Muscle of leg (tissue), 16 donors: ENCODE measurements at places on chromosomes 2 and 18. TPM values are rescaled to one million over a fixed set of nuclear protein-coding genes. Genes with fewer than 3 reads are reported as not detected.

DNA sequence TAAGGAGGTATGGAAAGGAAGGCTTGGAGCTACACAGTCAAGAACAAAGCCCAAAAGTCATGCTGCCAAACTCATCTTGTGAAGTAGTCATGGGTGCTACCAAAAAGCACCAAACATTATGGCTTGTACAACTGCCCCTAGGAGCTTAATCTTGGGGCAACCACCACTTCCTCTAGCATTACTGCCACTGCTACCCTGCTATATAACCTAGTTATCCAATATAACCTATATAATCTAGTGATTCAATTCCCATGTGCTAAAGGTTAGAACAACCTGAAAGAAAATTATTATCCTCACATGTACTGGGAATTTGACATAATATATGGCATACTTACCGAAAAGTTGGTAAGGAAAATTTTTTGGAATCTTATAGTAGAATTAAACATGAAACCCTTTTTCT lies 102.6 kb upstream of the RBBP8 start:
- no peak for DNase-seq
- H3K4me3 ChIP-seq, result no peak overlapping the region
- no peaks in the 10 kb centered on the region for H3K4me1 ChIP-seq
- H3K27me3 ChIP-seq, result no peaks in the 10 kb centered on the region
- no peaks in the 10 kb centered on the region for H3K36me3 ChIP-seq

Gene CXCR1
- not detected for total RNA-seq

- H3K36me3 ChIP-seq, result no peaks in the 10 kb centered on the region
- peaks cover 3% of the 10 kb centered on the region for H3K4me1 ChIP-seq
- no peaks in the 10 kb centered on the region for H3K27me3 ChIP-seq
- no peak overlapping the region for H3K27ac ChIP-seq
- H3K4me3 ChIP-seq, result no peak overlapping the region
- no peak for DNase-seq
Observed at GRCh38 chr18:63054901-63055584, 264.5 kb downstream of the BCL2 start.

- H3K27me3 ChIP-seq, result peaks cover 7% of the 10 kb centered on the region
- H3K27ac ChIP-seq, result no peak overlapping the region
- H3K4me3 ChIP-seq, result no peak overlapping the region
- H3K36me3 ChIP-seq, result no peaks in the 10 kb centered on the region
- no peak for DNase-seq
Observed at GRCh38 chr2:71799013-71799575, 345.7 kb downstream of the DYSF start.

- H3K36me3 ChIP-seq, result no peaks in the 10 kb centered on the region
- H3K4me1 ChIP-seq, result no peaks in the 10 kb centered on the region
- no peak for DNase-seq
- H3K4me3 ChIP-seq, result no peak overlapping the region
- no peaks in the 10 kb centered on the region for H3K27me3 ChIP-seq
Observed at GRCh38 chr18:63905361-63905760, 2.4 kb upstream of the SERPINB10 start.

Gene IL1R2
- total RNA-seq, result 0.18 TPM

Gene KCNG2
- 0.44 TPM for total RNA-seq

- DNase-seq, result no peak
- no peaks in the 10 kb centered on the region for H3K27me3 ChIP-seq
- no peak overlapping the region for H3K27ac ChIP-seq
- H3K4me3 ChIP-seq, result no peak overlapping the region
Observed at GRCh38 chr2:213451542-213452239, 167.4 kb downstream of the SPAG16 start.

- H3K4me1 ChIP-seq, result no peaks in the 10 kb centered on the region
- no peaks in the 10 kb centered on the region for H3K27me3 ChIP-seq
- H3K4me3 ChIP-seq, result no peak overlapping the region
- H3K36me3 ChIP-seq, result no peaks in the 10 kb centered on the region
- H3K27ac ChIP-seq, result no peak overlapping the region
Observed at GRCh38 chr2:31401580-31401979, 13.0 kb downstream of the XDH start.

DNA sequence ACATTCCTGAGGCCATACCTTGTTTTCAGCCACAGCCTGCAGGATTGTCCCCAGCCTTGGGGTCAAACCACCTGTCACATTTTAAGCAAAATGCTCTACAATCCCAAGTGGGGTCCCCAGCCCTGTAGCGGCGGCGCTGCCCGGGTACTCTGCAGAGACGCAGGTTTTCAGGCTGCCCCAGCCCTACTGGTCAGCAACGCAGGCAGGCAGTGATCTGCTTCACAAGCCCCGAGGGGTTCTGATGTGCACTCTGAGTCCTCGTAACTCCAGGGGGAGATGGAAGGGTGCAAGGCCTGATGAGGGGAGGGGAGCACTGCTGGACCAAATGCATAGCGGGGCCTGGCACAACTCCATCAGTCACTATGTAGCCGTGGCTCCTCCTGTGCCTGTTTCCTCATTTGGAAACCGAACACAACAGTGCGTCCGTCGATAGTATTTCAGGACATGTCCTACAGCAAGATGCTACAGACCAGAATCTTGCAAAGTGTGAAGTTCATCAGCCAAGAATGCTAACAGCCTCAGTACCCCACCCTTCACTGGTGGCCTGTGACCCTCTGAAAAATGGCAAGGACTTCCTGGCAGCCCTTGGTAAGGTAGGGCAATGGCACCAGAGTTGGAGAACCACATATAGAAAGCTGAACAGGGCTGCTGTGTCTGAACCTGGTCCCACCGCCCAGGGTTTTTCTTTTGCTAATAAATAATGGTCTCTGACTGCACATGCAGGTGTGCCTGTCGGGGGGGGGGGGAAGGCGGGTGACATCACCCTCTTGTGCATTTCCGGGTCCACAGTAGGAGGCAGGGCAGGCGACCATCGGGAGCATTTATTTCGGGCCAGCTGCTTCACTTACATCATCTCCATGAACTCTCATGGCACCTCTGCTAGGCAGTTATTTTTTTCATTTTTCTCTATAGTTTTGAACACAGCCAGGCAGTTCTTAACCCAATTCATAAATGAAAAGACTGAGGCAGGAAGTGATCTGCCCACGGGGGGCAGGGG lies 50.6 kb upstream of the TFCP2L1 start:
- no peak overlapping the region for H3K4me3 ChIP-seq
- H3K27ac ChIP-seq, result no peak overlapping the region
- no peaks in the 10 kb centered on the region for H3K27me3 ChIP-seq

Gene KIF5C
- 0.66 TPM for total RNA-seq

DNA sequence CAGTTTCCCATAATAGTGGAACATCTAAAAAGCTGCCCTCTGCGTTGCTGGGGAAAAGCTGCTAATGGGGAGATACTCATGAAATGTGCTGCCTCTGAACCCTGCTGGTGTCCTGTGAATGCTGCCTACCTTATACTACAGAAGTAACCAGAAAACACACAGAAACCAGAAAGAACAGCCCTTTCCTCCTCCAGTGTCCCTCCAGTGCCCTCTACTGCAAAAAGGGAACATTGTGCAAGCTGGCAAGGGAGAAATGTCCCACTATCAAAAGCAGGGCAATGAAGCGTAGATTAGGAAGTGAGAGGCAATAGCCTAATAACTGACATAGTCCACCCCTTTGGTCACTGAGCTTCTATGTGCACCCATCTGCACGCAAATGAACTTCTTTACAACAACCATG lies 162.7 kb upstream of the ETAA1 start:
- H3K27ac ChIP-seq, result no peak overlapping the region
- no peaks in the 10 kb centered on the region for H3K36me3 ChIP-seq
- no peaks in the 10 kb centered on the region for H3K27me3 ChIP-seq
- DNase-seq, result no peak

Gene SOX11
- total RNA-seq, result 13.2 TPM

- no peaks in the 10 kb centered on the region for H3K27me3 ChIP-seq
- no peak overlapping the region for H3K27ac ChIP-seq
- DNase-seq, result no peak
- H3K4me3 ChIP-seq, result no peak overlapping the region
- H3K36me3 ChIP-seq, result no peaks in the 10 kb centered on the region
Observed at GRCh38 chr2:54931473-54931872, 118.8 kb downstream of the RTN4 start.

DNA sequence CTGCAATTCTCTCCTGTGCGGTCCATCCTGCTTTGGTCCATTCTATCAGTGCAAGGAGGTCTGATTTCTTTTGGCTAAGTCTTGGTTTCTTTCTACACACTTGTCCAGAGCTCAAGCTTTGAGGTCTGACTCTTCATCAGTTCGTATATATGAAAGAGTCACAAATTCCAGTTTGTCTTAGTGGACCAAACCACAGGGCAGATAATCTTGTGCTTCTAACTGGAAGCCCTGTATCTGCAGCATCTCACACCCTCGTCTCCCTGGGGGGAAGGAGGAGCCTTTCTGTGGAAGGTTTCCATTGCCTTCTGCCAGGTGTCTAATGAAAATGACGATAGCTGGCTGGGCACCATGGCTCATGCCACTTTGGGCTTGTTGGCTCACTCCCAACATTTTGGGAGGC lies 148.5 kb downstream of the SPP2 start:
- DNase-seq, result no peak
- H3K4me3 ChIP-seq, result no peak overlapping the region
- no peaks in the 10 kb centered on the region for H3K36me3 ChIP-seq
- H3K4me1 ChIP-seq, result no peaks in the 10 kb centered on the region
- no peak overlapping the region for H3K27ac ChIP-seq

DNA sequence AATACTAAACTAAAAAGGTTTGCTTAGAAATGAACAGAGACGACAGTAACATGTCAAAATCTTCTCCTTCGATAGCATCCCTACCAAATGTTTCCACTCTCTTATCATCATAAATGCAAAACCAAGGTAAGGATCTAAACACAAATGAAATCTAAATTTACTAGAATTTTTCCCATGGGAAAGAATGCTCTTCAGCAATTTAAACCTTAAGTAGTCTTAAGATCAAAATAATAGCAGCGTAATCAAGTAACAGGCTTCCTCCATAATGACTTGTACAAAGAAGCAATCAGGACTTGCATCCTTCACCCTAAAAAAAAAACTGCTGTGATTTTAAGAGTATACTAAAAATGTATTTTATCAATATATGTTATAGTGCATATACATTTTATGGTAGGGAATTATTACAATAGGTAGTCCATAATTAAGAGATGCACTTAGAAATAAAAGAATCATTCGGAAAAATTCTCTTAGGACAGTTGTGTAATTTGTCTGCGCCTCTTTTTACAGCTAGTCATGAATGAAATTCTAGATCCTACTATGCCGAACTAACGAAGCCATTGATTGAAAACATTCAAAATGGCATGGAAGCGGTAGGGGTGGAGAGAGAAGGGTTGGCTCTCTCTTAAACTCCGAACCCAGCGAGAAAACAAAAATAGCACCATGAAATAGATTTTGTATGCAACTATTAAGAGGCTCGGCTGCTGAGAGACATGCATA lies 1.3 kb downstream of the PGAP1 start:
- H3K36me3 ChIP-seq, result no peaks in the 10 kb centered on the region
- peak overlapping the region; percentile 95 for H3K4me3 ChIP-seq
- H3K4me1 ChIP-seq, result peaks cover 2% of the 10 kb centered on the region
- peak overlapping the region; percentile 98 for H3K27ac ChIP-seq
- DNase-seq, result no peak

GRCh38 chr2:199458806-199459285 lies 1.1 kb upstream of the SATB2 start:
- DNase-seq, result no peak
- peak overlapping the region; percentile 74 for H3K4me3 ChIP-seq
- H3K36me3 ChIP-seq, result no peaks in the 10 kb centered on the region
- peak overlapping the region; percentile 62 for H3K27ac ChIP-seq

- no peak overlapping the region for H3K4me3 ChIP-seq
- H3K27me3 ChIP-seq, result no peaks in the 10 kb centered on the region
- H3K4me1 ChIP-seq, result peaks cover 20% of the 10 kb centered on the region
- DNase-seq, result no peak
Observed at GRCh38 chr2:128276878-128277675, 41.6 kb downstream of the HS6ST1 start.

DNA sequence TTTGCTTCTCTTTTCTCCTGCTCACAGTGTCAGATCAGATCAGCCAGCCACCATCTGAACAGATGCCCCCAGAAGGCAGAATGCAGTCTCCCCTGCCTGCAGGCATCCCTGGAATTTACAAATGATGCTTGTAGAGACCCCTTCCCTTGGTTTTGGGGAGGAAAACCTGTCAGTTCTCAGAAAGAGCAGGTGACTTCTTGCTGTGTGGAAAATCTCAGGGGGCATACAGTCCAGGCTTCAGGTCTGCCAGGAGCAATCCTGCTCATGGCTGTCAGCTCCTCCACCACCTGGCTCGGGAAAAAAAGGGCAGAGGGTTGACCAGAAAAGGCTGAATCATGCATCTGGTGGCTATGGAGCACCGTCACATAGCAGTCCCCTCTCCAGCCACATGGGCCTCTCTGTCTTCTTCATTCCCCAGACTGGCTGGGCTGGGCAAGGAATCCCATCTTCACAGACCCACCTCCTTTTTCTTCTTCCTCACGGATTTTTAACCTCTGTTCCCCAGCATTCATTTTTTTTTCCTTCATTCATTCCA lies 107.0 kb downstream of the KCNF1 start:
- no peak overlapping the region for H3K27ac ChIP-seq
- no peak for DNase-seq
- H3K4me1 ChIP-seq, result peaks cover 5% of the 10 kb centered on the region
- H3K36me3 ChIP-seq, result no peaks in the 10 kb centered on the region
- H3K4me3 ChIP-seq, result no peak overlapping the region

- no peaks in the 10 kb centered on the region for H3K4me1 ChIP-seq
- H3K27ac ChIP-seq, result no peak overlapping the region
- H3K27me3 ChIP-seq, result no peaks in the 10 kb centered on the region
- H3K4me3 ChIP-seq, result no peak overlapping the region
- DNase-seq, result no peak
Observed at GRCh38 chr2:65896446-65896845, 464.0 kb upstream of the SPRED2 start.

Gene TUBB6
- total RNA-seq, result 230 TPM
